ENCODE measurements at places on chromosomes 6 and 20.

DNA sequence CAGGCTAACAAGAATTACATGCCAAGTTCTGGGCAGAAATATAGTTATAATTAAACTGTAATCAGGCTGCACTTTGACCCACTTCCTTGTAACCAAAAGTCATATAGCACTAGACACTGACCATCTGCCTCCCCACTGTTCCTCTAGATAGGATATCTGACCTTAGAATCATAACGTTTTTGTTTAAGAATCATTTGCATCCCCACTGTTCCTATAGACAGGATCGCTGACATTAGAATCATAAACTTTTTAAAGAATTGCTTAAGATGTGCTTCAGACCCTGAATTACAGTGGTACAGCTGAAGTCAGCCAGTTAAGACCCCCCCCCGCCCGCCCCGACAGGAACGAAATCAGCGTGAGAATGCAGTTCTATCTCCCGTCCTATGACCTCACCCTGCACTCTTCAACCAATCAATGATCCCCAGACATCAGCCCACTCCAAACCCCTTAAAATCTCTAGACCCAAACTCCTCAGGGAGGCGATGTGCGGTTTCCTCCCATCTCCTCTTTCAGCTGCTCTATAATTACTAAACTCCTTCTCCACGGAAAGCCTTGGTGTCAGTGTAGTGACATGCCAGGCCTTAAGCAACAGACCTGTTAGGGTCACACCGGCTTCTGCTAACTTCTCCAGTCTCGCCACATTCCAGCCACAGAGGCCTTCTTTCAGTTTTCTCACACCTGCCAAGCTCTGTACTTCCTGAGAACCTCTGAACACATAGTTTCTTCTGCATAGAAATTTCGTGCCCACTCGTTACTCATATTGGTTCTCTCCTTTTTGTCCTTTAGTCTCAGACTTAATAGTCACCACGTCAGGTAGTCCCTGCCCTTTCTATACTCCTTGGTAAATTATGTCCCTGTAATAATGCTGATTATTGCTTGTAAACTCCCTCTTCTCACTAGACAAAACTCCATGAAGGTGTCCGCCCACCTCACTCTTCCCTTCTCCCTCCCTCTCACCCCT, 93.5 kb downstream of the DTNBP1 start:
- no peak for DNase-seq

GRCh38 chr6:57283911-57284455, 33.4 kb upstream of the PRIM2 start:
- DNase-seq, result no peak

- no peak for DNase-seq
Measured at GRCh38 chr6:116472706-116473105, 11.5 kb downstream of the CALHM6 start.

DNA sequence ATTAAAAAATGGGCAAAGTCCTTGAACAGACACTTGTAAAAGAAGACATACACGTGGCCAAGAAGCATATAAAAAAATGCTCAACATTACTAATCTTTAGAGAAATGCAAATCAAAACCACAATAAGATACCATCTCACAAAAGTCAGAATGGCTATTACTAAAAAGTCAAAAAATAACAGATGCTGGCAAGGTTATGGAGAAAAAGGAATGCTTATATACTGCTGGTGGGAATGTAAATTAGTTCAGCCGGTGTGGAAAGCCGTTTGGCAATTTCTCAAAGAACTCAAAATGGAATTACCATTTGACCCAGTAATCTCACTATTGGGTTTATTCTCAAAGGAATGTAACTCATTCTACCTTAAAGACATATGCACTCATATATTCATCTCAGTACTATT, 166.6 kb downstream of the KHDC1L start:
- DNase-seq, result no peak

- DNase-seq, result no peak
Measured at GRCh38 chr6:72959821-72960220, 265.5 kb downstream of the KHDC1L start.

DNA sequence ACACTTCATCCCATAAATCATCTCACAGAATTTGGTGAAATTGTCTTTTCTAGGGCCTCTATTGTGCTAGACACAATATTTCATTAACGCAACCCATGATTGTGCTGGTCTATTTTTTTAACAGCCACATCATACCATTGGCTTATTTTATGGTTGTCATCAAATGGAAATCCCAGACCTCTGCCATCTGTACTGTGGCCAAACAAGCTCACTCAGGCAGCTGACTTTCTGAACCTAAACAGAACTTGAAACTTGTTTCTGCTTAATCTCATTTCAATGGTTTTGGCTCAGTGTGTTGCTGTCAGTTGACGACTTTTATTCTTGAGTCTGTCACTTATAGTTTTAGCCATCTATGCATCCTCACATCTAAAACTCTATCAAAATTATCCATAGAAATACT, 111.8 kb downstream of the HAO1 start:
- no peak for DNase-seq

All from activated CD8-positive, alpha-beta T cell treated with anti-CD3 and anti-CD28 coated beads, Interleukin-2, amount 10 ng/mL, durations not matched to agents 7 days and 5 days (primary cell).